CD8-positive, alpha-beta memory T cell (primary cell): ENCODE measurements at places on chromosomes 3 and 15.

- no peak for DNase-seq
These were observed 5.9 kb downstream of the SATB1 start for GRCh38 chr3:18419232-18419631.

DNA sequence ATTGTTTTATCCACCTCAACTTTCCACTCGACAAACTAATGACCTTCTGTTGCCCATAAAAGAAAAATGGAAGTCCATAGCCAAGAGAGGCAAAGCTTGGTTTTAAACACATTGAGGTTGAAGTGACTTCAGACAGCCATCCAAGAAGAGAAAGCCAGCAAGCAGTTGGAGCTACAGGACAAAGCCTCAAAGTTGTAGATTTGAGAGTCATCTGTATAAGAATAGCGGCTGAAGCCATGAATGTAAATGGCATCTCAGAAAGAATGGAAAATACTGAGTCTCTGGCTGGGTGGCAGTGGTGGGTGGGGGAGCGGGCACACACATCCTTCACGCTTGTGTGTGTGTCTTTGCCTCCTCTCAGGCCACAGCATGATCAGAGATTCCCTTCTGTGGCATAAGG lies 124.1 kb upstream of the CHRM5 start:
- no peak for DNase-seq

DNA sequence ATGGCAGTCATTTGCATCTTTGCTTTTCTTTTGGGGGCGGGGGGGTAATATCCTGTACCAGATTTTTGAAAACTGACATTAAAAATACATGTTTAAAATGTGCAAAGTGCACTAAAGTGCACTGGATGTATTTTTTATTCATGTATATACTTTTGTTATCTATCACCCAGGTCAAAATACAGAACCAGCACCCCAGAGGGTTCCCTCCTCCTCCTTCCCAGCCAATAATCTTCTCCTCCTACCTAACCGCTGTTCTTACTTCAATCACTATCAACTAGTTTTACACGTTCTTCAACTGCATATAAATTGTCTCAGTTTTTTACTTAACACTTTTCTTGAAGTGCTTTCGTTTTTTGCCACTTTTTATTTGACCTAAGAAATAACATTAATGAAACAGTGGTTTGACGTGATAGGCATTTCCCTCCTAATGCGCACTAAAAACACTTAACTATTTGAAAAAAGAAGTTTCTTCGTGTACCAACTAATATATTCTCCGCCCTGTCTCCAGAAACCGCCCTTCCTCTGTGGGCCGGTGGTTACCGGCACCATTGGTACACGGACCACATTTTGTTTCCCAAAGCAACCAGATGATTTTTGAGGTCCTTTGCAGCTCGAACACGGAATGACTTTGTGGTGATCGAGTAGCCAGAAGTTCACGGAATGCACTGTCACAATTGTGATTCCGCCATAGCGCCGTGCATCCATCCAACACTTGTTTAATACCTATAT lies 836 bp upstream of the AKAP13 start:
- DNase-seq, result peak; percentile 43

DNA sequence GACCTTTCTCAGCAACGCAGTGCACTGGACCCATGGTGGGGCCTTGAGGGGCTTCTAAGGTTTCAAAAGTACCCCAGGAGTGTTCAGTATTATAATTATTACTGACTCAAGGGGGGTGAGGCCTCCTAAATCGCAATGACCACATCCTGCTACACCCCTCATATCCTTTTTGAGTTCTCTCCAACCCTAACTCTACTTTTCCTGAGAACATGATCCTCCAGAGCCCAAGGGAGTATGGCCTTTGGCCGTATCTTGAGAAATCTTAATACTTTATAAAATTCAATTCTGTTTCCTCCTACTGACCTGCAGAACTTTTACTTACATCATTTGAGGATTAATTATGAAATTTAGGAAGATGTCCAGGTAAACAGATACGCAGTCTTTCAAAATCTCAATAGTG lies 30.4 kb upstream of the RARRES1 start:
- DNase-seq, result no peak

GRCh38 chr15:64917211-64917610 lies 5.5 kb downstream of the ANKDD1A start:
- DNase-seq, result no peak

- DNase-seq, result no peak
These were observed 80.6 kb downstream of the LSM3 start for GRCh38 chr3:14258906-14259904.

DNA sequence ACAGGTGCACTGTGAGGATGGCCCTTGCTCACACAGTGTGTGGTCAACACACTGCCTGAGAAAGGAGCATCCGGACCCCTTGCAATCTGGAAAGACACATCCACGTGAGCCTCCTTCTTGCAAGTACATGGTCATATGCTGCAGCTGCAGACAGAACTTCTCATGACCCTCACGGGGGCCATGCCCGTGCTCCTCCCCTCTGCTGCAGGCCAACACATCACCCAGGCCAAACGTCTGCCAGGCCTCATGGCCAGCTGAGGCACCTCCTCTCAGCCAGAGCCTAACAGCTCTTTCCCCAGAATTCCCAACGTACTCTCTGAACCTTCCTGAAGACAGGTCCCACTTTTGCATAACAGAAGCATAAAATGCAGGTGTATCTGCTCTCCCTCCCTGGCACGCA lies 25.3 kb downstream of the SLC41A3 start:
- no peak for DNase-seq

DNA sequence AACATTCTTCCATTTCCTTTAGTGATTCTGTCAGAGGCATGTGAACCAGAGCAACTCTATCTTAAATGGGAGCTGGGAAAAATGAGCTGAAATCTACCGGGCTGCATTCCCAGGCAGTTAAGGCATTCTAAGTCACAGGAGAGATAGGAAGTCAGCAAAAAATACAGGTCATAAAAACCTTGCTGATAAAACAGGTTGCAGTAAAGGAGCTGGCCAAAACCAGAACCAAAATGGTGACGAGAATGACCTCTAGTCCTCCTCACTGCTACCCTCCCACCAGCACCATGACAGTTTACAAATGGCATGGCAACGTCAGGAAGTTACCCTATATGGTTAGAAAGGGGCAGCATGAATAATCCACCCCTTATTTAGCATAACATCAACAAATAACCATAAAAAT lies 66.4 kb downstream of the B3GALNT1 start:
- no peak for DNase-seq

- DNase-seq, result no peak
These were observed 245.6 kb upstream of the TRIM42 start for GRCh38 chr3:140432229-140432669.

GRCh38 chr15:52154896-52155865 lies 36.0 kb downstream of the GNB5 start:
- DNase-seq, result no peak

DNA sequence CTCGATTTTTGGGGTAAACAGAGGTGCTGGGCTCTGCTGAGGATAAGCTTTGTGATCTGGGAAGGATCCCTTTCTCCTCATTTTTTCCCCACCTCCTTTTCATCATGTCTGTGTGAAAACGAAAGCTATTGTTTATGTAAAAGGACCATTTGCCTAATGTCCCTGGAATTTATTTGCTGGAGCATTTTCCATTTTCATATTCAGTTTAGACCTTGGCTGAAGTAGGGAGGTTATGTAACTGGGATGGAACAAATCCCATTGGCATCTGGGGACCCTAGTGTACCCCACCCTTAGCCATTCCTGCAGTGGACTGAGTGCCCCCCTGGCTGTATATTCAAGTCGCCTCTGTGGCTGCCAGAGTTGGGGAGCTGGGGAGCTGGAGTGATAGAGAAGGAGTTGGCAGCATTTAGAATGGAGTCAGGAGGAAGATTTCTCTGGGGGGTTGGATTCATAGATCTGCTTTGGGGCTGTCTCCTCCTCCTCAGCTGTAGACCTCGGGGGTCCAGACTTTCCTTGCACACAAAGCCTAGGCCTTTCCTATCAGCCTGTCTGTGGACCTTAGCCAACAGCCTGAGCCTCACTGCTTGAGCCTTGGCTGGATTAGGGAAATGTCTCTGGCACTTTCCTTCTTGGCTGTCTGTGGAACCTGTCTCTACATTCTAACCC lies 270.4 kb upstream of the CTDSPL start:
- DNase-seq, result no peak

DNA sequence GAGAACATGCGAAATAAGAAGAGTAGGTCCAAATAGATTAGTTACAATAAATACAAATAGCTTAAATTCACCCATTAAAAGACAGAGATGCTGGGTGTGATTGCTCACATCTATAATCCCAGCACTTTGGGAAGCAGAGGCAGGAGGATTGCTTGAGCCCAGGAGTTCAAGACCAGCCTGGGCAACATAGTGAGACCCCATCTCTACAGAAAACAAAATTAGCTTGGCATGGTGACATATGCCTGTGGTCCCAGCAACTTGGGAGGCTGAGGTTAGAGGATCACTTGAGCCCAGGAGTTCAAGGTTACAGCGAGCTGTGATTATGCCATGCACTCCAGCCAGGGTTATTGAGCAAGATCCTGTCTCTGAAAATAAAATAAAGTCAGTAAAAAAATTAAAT lies 109.1 kb upstream of the WNT5A start:
- DNase-seq, result no peak

- no peak for DNase-seq
These were observed 49.7 kb upstream of the FBN1 start for GRCh38 chr15:48695088-48695826.
